Fibroblast of pulmonary artery (primary cell): ENCODE measurements at places on chromosomes 3 and 15.

- DNase-seq = no peak
Observed at GRCh38 chr15:57143511-57144078, 225.2 kb downstream of the TCF12 start.

- peak; percentile 67 for DNase-seq
Observed at GRCh38 chr3:81352867-81353266, 408.6 kb downstream of the GBE1 start.

- DNase-seq = no peak
Observed at GRCh38 chr15:77983708-77984445, 93.6 kb downstream of the TBC1D2B start.

GRCh38 chr15:67025719-67026609, 39.4 kb upstream of the SMAD3 start:
- peak; percentile 87 for DNase-seq

DNA sequence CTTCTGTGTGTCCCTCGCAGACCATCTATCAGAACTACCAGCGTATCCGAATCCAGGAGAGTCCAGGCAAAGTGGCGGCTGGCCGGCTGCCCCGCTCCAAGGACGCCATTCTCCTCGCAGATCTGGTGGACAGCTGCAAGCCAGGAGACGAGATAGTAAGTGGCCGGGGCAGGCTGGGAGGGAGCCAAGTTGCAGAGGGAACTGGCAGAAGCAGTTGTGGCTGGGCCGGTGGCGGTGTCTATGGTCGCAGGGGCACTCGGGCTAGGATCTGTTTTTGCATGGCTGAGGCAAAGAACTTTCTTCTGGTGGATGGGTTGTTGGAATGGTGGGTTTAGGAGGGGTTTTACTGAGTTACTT, 10.1 kb downstream of the MCM2 start:
- DNase-seq = no peak

GRCh38 chr3:148789906-148790305, 37.7 kb upstream of the CPB1 start:
- DNase-seq = no peak

- no peak for DNase-seq
Observed at GRCh38 chr15:85374831-85375230, 5.6 kb upstream of the AKAP13 start.

DNA sequence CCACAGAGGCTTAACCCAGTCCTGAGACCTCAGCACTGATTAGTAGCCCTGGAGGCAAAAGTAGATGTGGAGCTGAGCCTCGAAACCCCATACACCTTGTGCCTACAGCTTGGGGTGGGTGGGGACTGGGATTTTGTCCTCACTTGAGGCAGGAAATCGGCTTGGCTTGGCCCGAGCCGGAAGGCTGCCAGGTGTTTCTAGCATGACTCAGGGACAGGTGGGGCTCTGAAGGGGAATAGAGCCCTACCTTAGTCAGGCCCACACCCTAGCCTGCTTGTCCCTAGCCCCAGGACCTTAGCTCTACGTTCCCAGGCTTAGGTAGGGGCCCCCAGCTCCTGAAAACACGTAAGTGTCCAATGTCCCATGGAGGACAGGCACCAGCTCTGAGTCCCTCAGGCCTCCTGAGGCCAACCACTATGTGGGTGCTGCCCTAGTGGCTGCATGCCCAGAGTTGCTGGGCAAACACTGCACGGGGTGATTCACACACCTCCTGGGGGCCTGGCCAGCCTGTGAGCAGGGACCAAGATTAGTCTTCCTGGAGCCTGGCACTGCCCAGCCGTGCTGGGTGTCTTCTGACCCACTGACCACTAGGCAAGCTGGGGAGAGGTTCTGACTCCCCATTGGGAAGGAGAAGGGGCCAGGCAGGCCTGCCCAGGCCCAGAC, 3.1 kb downstream of the MST1R start:
- DNase-seq = peak; percentile 22

GRCh38 chr15:63044645-63045464, 2.3 kb downstream of the TPM1 start:
- DNase-seq = no peak

DNA sequence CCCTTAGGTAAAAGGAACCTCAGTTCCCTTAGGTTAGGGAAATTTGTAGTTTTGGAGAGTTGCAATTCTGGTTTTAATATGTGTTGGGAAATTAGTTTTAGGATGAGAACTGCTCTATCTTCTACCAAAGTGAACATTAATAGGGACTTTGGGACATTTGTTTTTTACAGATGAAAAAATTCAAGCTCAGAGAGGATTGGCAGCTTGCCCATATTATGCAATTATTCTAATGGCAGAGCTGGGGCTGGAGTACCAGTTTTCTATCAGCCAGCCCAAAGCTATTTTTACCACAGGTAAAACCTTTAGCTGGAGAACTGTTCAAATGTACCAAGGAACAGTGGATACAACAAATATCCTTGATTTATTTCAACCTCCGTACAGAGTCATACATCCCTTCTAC, 127.0 kb downstream of the CPNE4 start:
- peak; percentile 47 for DNase-seq

- DNase-seq = no peak
Observed at GRCh38 chr15:57012556-57012955, 94.1 kb downstream of the TCF12 start.

GRCh38 chr3:133799794-133800585, 5.6 kb upstream of the SRPRB start:
- DNase-seq = peak; percentile 35

GRCh38 chr3:148716657-148717056, 19.0 kb downstream of the AGTR1 start:
- no peak for DNase-seq

GRCh38 chr15:56394909-56395308, 29.7 kb downstream of the TEX9 start:
- DNase-seq = no peak

- no peak for DNase-seq
Observed at GRCh38 chr3:32888739-32889138, 62.7 kb upstream of the CCR4 start.

DNA sequence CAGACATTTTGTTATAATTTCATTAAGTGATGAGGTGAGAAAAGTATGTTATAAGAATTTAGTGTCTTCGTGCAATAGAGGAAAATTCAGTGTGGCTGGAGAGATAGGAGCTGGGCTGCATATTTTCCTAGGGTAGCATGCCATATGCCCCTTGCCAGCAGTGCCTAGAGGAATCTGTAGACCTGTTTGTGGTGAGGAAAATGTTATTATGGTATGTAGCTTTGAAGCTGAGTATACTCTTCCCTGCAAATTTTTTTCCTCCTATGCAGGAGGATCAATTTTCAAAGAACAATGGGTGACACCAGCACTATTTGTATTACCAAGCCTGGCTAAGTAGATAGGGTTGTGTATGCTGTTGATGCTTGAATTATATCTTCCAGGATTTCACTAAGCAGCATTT, 200.6 kb downstream of the EDEM1 start:
- DNase-seq = no peak

GRCh38 chr3:188776447-188776846, 395.3 kb upstream of the TPRG1 start:
- peak; percentile 80 for DNase-seq

DNA sequence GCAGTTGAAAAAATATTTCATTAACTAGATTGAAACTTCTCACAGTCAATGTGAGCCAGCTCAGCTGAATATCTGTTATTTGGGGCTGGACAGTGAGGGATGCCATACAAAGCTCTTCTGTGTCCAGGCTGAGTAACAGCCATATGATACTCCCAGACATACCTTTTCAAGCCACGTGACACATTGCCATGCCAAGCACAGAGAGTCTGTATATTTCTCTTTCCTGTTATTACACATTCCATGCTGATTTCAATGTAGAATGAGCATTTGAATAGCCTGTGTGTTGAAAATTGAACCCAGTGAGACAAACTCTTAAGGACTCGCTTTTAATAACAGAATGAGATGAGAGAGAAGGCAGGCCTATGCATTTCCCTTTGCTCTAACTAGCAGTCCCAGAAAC, 334.7 kb upstream of the RASGRP1 start:
- DNase-seq = peak; percentile 63

GRCh38 chr3:52527039-52527731, 6.5 kb downstream of the NT5DC2 start:
- no peak for DNase-seq

DNA sequence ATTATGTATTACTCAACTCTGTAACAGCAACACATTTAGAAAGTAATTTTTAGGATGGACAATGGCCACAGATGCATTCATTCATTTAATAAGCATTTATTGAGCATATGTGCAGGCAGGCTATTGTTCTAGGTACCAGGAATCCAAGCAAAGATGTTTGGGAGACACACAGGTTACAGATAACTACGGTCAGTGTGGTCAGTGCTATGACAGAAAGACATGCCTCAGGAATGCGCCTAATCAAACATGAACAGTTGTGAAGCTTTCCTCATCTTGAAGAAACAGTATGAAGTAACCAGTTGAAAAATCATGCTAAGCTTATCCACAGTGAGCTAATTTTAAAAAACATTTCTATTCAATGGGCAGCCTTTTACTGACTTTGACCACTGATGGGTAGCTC, 155.4 kb upstream of the CCDC54 start:
- DNase-seq = peak; percentile 79

DNA sequence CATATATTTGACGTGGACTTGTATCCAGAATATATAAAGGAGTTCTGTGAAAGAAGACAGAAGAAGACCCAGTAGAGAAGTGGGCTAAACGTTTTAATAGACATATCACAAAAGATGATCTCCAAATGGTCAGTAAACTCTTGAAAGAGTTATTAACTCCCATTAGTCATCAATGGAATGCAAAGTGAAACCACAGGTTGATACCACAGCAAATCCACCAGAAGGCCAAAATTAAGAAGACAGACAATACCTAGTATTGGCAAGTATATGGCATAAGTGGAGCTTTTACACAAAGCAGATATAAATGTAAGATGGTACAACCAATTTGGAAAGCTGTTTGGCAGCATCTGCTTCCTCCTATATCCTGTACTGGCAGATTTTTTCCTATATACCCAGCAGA, 6.0 kb downstream of the SPATA16 start:
- no peak for DNase-seq

GRCh38 chr15:74193299-74193718, 9.3 kb downstream of the STRA6 start:
- DNase-seq = peak; percentile 81

DNA sequence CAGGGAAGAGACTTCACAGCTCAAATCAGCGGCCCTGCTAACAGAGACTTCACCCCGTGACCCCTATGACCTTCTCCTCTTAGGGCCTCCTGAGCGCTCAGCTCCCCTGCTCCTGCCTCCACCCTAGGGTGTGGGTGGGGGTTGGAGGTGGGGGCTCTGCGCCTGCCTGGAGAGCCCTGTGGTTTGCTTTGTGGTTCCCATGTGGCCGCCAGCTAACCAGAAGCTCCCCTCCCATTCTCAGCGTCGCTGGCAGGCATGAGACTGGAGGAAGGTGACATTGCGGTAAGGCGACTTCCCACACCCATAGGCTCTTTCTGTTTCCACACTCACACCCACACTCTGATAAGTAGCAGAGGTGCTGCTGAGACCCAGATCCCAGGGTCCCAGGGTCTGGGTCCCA, 27.6 kb downstream of the XYLB start:
- DNase-seq = no peak

GRCh38 chr3:147651107-147651778, 242.1 kb downstream of the ZIC1 start:
- no peak for DNase-seq

GRCh38 chr3:194745422-194746184, 59.9 kb downstream of the FAM43A start:
- DNase-seq = no peak

DNA sequence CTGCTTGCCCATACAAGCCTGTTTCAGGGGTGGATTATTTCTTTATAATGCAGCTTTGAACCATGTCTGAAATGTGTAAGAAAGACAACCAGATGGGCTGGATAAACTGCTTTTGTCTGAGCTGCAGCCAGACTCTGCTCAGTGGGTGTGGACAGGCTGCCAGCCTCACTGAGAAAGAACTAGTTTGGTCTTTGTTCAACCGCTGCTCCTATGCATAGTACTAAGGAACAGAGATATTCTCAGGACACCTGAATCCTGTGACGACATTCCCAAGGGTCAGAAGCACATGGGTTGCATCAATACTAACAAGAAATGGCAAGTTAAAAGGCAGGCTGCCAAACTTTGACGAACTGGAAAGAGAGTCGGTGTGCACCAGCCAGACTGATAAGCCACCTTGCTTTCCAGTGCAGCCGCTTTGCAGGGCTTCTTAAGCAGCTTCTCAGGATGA, 57.2 kb downstream of the PLD1 start:
- peak; percentile 69 for DNase-seq

GRCh38 chr3:134813618-134814017, 18.6 kb downstream of the EPHB1 start:
- DNase-seq = no peak

GRCh38 chr3:99633887-99634558, 4.4 kb upstream of the COL8A1 start:
- no peak for DNase-seq

DNA sequence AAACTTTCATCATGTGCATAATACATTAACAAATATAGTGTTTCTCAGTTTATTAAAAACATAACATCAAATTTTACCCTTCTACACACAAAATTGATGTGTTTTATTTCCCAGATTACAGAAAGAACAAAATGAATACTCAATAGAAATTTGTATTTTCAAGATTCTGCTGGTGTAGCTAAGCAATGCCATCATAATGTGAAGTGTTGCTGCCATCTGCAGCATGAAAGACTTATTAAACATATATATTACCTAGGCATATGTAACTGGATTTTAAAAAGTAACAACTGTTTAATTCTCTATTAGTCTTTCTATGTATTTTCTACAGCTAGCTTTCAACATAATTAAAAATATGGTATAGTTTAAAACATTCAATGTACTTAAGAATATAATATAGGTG, 27.5 kb downstream of the PLSCR5 start:
- peak; percentile 88 for DNase-seq

DNA sequence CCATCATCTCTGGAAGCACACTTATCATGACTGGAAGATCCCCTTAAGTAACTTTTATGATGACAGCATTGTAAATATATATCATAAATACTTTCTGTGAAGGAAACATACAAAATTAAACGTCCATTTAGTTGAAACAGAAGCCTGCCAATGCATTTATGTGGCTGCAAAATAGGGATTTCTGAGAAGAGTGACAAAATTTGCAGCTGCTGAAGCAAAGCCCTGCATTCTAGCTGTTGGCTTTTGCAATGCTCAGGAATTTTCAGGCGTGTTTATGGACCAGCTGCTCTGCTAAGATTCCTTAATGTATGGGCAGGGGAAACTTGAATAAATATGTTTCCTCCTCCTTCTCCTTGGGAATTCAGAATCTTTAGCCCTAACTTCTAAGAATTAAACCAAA, 137.3 kb downstream of the CACNA2D3 start:
- no peak for DNase-seq

DNA sequence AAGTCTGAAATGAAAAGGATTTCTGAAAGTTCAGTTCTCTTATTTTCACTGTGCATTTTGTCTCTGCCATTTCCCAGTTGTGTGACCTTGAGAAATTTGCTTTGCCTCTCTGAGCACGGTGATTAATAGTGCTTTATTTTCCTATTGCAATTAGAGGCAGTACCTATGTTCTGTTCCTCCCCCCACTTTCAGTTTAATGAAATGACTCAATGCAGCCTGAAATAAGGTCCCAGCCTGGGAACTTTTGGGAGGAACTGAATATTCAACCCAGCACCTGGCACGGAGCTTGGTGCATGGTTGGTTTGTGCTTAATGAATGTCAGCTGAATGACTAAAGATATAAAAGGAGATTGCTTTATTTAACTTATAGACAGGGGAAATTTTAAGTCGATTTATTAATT, 352.6 kb downstream of the PDCD6IP start:
- DNase-seq = no peak
